ENCODE measurements at places on chromosomes 11 and 22. TPM values are rescaled to one million over a fixed set of nuclear protein-coding genes. Genes with fewer than 3 reads are reported as not detected.

DNA sequence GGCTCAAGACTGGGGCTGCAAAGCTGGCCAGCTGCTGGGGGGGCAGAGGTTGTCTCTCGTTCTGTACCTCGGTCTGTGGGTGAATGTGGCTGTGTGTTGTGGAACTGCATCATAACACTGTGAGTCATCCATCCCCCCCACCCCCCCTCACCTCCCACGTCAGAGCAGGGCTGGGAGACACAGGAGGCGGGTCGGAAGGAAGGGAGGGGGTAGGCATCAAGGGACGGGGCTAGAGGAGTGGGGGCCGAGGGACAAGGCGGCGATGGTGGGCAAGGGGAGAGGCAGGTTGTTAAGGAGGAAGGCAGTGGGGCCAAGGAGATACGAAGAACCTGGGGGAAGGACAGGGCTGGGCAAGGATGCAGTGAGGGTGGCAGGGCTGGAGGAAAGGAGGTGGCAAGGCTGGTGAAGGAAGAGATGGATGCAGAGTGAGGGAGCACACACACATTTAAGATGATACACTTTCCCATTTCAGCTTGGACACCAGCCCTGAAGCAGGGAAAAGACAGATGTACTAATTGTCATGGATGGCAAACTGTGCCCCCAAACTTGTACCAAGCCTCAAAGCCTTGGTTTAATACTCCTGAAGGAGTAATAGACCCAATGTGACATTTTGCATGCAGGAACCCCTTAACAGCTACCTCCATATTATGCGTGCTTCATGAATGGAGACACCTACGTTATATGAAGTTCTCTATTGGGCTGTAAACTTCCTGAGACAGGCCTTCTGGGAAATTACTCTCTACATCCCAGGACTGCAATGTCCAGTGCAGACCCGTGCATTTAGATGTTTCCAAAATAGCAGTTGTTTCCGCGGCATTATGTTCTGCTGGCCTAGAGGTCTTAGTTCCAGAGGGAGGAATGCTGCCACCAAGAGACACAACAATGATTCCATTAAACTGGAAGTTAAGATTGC, at the start of gene YPEL4:
YPEL4 (minus strand) TSS at position 87 of the 913 bp plus-strand sequence. CDS start 2,805 bp downstream, outside the sequence.
- DNase-seq = no peak

DNA sequence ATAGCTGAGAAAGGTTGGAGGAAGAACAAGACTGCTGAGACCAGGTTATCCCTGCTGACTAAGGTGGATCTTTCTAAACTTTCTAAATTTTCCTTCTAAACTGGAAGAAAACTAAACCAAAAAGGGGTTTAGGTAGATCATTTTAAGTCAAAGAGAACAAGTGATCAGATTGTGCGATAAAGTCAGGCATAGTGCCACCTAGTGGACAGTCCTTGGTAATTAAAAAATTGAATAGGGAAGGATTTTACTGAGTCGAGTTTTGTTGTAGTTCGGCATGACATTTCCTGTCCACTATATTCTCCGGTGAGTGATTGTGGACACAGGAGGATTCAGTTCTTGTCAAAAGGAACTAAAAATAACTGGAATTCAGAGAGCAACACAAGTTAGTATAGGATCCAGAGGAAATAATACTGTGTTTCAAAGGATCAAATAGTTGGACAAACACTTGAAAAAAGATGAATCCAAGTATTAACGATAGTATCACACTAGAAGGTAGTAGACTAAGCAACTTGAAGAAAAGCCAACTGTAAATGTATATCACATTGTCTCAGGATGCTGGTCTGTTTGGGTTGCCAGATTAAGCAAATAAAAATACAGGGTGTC, 1236.4 kb downstream of the FAM181B start:
- DNase-seq = no peak

DNA sequence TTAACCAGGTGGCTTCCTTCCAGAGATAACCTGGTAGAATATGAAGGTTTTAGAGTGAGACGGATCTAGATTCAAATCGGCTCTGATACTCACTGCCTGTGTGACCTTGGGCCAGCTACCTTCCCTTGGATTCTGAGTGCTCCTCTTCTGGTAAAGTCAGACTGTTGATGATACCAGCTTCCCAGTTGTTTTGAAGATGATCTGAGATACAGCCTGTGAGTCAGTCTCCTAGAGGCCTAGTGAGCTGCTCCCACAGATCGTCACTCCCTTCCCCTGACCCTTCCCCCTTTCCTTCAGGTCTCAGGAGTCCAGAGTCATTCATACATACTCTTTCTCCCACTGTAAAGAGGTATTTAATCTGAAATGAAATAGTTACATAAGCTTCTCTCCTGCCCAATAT, 207.8 kb downstream of the GRIK4 start:
- DNase-seq = no peak

- DNase-seq = no peak
Measured at GRCh38 chr22:27880778-27881394, 38.2 kb downstream of the PITPNB start.

DNA sequence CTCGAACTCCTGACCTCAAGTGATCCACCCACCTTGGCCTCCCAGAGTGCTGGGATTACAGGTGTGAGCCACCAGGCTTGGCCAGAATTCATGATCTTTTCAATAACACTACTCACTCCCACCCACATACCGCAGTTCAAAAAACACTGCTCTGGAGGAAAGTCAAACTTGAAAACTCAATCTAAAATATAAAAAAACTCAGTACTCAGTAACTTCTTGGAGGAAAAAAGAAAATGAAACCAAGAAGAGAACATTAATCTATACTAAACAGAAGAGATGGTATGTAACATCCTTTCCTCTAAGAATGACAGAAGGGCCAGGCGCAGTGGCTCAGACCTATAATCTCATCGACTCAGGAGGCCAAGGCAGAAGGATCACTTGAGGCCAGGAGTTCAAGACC, 58.3 kb downstream of the MRTFA start:
- no peak for DNase-seq

DNA sequence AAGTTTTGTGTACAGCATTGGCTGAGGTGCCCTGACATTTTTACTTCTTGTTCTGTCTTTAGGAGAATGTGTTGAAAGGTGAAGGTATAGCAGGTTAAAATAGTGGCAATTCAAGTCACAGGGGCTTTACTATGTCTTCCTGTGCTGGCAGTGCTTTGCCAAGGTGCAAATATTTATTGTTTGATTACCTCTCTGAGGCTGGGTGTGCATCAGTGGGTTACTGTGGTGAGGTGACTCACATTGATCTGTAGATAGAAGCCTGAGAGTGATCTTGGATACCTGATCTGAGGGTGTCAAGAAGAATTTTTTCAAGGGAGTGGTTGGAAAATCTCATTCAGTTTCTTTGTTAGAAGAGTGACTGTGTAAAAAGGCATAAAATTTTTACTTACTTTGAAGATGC, 90.0 kb downstream of the ARHGAP42 start:
- DNase-seq = no peak

DNA sequence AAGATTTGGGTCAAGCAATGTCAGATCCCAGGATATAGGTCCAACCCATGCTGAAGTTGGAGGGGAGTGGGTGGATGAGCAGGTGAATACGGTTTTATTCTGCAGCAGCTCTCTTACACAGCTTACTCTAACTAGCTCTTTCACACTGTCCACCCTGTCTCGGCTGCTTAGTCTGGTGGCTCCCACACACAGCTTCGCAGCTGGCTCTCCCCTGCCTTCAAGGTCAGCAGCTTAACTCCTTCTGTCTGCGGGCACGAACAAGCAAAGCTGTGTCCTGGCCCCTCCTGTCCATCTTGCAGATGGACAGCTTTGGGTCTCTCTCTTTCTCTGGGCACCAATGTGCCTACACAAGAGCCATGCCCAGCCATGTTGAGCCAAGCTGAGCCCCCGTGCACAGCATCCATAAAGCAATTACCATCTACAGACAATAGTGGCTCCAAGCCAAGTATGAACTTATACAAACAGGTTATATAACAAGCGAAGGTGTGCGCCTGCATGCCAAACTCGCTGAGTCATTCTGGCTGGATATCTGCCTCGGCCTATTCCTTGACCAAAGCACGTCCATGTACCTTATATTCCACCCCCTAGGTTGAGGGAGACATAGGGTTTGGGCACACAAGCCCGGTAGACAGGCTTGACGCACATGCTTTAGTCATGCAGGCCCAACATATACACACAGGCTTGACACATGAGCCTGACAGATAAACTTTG, 1307.8 kb upstream of the RAG2 start:
- no peak for DNase-seq

DNA sequence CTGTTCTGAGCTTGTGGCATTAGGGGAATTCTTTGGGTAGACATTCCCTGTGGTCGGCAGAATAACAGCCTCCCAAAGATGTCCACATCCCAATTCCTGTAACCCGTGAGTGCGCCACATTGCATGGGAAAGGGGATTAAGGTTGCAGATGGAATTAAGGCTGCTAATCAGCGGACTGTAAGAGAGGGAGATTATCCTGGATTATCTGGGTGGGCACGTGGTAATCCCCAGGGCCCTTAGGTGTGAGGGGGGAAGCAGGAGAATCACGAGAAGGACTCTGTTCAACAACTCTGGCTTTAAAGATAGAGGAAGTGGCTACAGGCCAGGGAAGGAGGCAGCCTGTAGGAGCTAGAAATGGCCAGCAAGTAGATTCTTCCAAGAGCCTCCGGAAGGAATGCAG, 16.0 kb downstream of the CACNG2 start:
- no peak for DNase-seq

DNA sequence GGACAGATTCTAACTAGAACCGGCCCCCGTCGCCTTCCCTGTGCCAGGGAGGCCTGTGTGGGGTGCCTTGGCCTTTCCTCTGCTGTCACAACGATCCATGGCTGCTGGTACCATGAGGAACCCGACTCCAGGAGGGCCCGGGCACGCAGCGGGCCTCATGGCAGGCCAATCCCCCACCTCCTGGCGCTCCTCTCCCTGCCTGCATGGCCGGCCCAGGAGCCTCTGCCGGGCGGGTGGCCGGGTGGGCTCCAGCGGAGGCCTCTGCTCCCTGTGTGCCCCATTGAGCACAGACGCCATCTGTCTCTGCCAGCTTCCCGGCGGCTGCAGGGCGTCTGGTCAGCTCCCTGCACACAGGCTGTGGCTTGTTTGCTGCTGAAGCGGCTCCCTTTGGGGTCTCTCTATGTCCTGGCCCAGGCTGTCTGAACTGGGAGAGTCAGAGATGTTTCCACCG, 86.5 kb downstream of the MYEOV start:
- no peak for DNase-seq

DNA sequence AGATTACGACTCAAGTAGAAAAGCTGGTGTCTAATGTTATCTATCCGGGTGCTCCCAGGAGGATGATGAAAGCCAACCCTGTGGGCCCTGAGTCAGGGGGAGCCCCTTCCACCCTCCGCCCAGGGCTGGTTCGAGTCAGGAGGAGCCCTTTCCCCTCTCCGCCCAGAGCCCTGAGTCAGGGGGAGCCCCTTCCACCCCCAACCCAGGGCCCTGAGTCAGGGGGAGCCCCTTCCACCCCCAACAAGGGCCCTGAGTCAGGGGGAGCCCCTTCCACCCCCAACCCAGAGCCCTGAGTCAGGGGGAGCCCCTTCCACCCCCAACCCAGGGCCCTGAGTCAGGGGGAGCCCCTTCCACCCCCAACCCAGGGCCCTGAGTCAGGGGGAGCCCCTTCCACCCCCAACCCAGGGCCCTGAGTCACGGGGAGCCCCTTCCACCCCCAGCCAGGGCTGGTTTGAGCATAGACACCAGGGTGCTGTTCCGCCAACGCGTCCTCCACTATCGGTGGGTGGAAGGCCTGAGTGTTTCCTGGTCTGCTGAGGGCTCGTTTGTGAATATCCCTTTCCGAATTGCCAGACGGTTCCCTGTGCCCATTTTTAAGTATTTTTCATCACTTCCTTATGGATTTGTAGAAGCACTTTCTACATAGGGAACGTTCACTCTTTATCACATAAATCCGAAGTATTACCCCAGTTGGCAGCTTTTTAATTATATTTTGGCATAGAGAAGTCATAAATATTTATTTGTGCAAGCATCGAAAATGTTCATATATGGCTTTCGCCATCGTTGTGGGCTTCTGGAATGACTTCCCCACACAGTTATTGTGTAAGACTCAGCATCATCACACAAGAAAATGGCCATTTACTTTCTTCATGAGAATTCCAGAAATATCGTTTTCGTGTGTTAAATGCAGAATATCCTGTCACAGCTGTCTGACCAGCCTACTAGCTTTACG, 380.6 kb downstream of the BRD1 start:
- no peak for DNase-seq

DNA sequence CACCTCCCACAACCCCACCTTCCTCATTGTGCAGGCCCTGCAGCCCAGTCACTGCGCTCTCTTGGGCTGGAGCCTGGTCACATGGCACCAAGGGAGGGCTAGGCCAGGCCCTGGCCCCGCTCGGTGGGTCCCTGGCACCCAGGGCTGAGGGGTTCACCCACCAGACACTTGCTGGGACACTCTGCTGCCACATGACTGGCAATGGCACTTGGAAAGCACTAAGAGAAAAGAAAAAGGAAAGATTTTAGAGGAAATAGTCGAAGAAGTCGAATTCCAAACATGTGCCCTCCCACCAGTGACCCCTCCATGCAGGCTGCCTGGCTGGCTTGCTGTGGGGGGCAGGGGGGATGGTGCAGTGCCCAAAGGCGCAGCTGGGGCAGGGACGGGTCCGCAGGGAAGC, 12.3 kb upstream of the TTLL8 start:
- no peak for DNase-seq

DNA sequence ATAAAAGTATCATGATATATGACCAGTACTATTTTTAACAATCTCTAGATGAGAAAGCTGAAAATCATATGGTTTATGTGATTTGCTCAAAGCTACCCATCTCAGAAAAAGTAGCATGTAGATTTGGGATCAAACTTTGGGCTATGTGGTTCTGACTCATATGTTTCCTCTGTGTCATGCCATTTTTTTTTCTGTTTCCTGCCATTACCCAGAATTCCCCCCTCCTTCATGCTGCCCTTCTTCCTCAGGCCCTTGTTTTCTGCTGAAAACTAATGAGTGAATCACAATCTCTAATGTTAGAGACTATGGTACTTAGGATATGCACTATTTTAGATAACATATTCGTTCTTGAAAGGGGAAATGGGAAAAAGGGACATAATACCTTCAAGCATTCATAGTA, 80.7 kb downstream of the JRKL start:
- no peak for DNase-seq

GRCh38 chr11:95307286-95307685, 76.3 kb upstream of the SESN3 start:
- no peak for DNase-seq

C11orf86 gene
- total RNA-seq = not detected

CRYBB2 gene
- total RNA-seq = not detected

GLYATL1 gene
- not detected for total RNA-seq

PLEKHB1 gene
- 0.78 TPM for total RNA-seq

POU2AF2 gene
- not detected for total RNA-seq

OSBP2 gene
- total RNA-seq = 4.2 TPM

Measured in osteocyte (in vitro differentiated cells).